Hematopoietic multipotent progenitor cell (in vitro differentiated cells): ENCODE measurements at places on chromosomes 6 and 20. TPM values are rescaled to one million over a fixed set of nuclear protein-coding genes. Genes with fewer than 3 reads are reported as not detected.

- no peak for DNase-seq
These were observed 493.3 kb upstream of the MARCKS start for GRCh38 chr6:113363866-113364265.

GRCh38 chr6:47714802-47715201 lies 16.4 kb downstream of the ADGRF4 start:
- peak; percentile 35 for DNase-seq

DNA sequence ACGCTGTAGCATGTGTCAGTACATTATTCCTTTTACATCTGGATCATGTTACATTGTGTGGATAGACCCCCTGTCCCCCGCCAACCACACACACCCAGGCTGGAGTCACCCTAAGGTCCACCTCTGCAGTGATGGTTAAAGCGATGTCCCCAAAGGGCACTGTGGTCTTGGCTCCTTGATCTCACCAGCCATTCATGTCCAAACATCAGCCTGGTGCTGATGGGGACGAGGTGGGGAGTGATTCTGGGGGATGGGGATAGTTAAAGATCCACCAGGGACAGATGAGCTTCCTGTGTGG lies 59.2 kb upstream of the FAM83D start:
- no peak for DNase-seq

DNA sequence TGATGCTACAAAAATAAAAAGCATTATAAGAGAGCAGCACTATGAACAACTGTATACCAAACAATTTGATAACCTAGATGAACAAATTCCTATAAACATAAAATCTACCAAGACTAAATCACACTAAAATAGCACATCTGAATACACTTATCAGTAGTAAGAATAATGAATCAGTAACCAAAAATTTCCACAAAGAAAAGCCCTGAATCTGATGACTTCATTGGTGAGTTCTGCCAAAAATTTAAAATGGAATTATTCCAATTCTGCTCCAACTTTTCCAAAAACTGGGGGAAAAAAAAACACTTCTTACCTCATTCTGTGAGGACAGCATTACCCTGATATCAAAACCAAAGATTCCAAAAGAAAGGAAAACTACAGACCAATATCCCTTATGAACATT lies 206.2 kb downstream of the WDR27 start:
- DNase-seq: no peak

- DNase-seq: no peak
These were observed 112.9 kb upstream of the HSF2 start for GRCh38 chr6:122286512-122286911.

DNA sequence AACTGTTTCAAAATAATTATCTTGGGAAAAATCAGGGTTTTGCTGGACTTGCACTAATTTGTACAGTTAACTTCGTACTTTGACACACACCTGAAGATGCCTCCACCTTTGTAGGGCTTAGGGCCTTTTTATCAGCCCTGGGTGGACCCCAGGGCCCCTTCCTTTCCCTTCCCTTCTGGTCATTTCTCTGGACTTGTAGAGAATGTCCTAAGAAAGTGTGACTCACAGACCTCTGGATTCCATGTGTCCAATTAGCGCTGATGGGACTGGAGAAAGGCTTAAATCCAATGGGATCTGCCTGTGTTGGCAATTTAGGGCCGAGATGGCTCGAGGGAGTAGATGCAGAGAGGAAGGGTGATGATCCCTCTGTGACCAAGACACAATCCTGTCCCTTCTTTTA lies 9.3 kb downstream of the TRIM15 start:
- no peak for DNase-seq

DNA sequence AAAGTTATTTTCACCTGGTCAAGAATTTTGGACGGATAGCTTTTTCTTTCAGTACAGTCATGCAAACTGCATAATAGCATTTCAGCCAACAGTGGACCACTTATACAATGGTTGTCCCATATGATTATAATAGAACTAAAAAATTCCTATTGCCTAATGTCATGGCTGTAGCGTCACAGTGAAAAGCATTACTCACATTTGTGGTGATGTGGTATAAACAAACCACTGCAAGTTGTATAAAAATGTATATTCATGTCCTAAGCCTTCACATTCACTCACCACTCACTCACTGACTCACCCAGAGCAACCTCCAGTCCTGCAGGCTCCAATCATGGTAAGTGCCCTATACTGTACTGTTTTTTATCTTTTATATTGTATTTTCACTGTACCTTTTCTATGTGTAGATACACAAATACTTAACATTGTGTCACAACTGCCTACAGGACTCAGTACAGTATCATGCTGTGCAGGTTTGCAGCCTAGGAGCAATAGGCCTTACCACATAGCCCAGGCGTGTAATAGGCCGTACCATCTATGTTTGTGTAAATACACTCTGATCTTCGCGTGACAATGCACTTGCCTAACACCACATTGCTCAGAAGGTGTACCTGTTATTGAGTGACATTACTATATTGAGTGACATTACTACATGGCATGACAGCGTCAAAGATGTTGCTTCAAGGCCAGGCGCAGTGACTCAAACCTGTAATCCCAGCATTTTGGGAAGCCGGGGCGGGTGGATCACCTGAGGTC lies 17.9 kb downstream of the ABHD12 start:
- no peak for DNase-seq

The TRIM31 gene
- total RNA-seq: not detected

The CALHM6 gene
- 77.8 TPM for total RNA-seq

The HLA-DQB2 gene
- total RNA-seq: 3.2 TPM
